Activated CD4-positive, alpha-beta T cell treated with anti-CD3 and anti-CD28 coated beads for 1 hour (primary cell): ENCODE measurements at places on chromosomes 16 and 17.
A peak's percentile ranks its signal among the peaks of the same experiment; 100 is the strongest.

- DNase-seq, result peak; percentile 53
Observed at GRCh38 chr17:49861150-49861884, 13.4 kb upstream of the TAC4 start.

GRCh38 chr16:2039274-2040031, 8.2 kb downstream of the NTHL1 start:
- DNase-seq, result no peak

GRCh38 chr16:66254751-66255150, 111.7 kb upstream of the CDH5 start:
- no peak for DNase-seq

GRCh38 chr17:58358408-58359172, 6.6 kb upstream of the SUPT4H1 start:
- no peak for DNase-seq

GRCh38 chr16:24652803-24653202, 76.6 kb upstream of the TNRC6A start:
- DNase-seq, result no peak

DNA sequence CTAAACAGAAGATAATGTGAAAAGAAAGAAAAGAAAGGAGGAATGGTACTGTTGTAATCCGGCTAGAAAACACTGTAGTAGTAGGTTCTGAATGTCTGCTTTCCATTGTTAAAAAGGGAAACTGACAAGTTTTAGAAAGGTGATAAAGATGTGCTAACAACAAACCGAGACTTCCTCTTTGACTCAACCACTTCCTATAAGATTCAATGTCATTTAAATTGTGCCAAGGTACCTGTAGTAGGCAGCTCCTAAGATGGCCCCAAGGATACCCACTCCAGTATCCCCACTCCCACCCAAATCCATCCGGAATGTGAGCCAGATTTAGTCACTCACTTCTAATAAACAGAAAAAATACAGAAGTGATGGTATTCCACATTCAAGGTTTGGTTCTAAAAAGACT, 31.2 kb downstream of the XYLT1 start:
- DNase-seq, result no peak

DNA sequence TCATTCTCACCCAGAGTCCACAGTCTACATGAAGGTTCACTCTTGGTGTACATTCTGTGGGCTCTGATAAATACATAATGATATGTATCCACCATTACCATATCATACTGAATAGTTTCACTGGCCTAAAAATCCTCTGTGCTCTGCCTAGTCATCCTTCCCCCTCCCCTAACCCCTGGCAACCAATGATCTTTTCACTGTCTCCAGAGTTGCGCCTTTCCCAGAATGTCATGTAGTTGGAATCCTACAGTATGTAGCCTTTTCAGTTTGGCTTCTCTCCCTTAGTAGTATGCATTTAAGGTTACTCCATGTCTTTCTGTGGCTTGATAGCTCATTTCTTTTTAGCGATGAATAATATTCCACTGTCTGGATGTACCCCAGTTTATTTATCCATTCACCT, 101.3 kb downstream of the NOG start:
- no peak for DNase-seq

GRCh38 chr16:66168777-66169176, 197.7 kb upstream of the CDH5 start:
- DNase-seq, result no peak

DNA sequence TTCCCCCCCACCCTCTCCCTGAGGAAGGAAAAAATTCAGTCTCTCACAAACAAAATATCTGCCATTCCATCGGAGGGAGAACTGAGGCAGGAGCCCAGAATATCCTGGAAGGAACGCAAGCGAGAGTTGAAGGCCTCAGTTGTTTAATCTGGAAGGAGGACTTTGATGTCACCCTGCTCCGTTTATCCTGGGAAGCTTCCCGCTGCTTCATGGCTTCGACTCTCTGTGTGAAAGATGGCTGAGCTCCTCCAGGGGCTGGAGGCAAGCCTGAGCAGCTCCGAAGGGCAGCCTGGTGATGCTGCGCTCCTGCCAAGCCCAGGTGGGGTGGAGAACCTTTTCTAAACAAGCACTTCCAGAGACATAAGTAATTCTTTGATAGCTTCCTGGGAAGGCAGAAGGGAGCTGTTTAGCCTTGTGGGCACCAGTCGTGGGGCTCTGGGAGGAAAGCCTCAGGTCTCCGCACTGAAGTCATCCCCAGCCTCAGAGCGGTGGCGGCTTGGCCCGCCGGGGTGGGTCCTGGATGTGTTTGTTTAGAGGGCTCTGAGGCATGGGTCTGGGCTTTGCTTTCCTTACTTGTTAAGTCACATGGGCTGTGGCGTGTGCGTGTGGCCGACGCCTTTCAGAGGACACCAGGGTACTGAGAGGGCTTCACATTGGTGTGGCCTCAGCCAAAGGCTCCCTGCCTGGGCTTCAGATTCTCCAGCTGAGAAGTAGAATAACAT, 7.9 kb downstream of the NKD1 start:
- no peak for DNase-seq

DNA sequence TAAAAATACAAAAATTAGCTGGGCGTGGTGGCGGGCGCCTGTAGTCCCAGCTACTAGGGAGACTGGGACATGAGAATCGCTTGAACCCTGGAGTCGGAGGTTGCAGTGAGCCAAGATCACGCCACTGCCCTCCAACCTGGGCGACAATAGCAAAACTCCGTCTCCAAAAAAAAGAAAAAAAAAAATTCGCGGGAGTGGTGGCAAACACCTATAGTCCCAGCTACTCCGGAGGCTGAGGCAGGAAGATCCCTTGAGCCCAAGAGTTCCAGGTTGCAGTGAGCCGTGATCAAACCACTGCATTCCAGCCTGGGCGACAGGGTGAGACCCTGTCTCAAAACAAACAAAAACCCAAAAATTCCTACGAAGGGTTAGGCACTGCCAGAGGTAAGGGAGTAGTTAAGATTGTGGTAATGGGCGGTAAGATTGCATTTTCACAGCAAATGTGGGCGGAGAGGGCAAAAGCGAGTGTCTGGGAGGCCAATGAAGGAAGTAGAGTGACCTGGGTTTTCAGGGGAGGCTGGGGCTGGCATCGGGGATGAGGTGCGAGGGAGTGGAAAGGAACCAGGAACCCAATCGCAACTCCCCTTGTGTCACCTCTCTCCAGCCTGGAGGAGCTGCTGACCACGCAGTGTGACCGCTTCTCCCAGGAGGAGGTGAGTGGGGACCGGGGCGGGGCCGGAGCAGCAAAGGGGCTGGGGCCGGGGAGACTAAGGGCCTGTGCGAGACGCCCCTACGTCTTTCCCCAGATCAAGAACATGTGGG, 2.6 kb downstream of the MYL11 start:
- DNase-seq, result no peak

- DNase-seq, result no peak
Observed at GRCh38 chr17:67126983-67127382, 82.6 kb downstream of the CACNG1 start.

- DNase-seq, result no peak
Observed at GRCh38 chr16:87040169-87041117, 276.7 kb downstream of the C16orf95 start.

DNA sequence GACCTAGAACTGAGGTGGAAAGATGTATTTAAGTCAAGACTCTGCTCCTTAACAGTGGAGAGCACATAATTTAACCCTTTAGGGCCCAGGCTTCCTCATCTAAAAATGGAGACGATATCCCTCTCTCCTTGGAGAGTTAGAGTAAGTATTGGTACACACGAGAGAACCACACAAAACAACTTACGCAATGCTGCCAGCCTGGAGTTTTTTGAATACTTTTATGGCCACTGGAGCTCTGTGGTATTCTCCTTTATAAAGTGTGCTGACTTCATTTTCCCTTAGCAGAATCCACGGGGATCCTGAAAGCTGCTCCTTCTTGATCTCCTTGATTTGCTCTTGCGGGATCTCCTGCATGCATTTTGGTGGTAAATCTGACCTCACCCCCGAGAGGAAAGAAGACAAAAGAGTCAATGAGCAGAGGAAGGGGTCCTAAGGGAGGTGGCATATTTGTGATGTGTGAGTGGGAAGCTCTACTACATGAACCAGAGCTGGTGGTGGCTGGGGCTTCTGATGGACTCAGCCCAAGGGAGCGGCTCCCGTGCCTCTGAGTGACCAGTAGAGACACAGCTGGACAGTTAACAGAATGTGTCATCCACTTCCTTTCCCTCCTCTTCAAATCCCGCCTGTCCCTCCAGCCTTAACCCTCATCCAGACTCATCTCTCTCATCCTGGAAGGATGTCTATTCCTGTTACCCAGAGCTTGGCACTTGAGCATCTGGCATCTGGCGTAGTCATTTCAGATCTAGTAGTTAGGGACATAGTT, 9.4 kb downstream of the MLKL start:
- DNase-seq, result no peak

DNA sequence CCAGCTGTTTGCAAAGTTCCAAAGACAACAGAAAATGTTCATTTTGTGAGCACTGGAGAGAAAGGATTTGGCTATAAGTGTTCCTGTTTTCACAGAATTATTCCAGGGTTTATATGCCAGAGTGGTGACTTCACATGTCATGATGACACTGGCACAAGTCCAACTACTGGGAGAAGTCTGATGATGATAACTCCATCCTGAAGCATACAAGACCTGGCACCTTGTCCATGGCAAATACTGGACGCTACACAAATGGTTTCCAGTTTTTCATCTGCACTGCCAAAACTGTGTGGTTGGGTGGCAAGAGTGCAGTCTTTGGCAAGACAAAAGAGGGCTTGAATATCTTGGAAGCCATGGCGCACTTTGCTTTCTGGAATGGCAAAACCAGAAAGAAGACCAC, 385.0 kb downstream of the CDH11 start:
- no peak for DNase-seq

DNA sequence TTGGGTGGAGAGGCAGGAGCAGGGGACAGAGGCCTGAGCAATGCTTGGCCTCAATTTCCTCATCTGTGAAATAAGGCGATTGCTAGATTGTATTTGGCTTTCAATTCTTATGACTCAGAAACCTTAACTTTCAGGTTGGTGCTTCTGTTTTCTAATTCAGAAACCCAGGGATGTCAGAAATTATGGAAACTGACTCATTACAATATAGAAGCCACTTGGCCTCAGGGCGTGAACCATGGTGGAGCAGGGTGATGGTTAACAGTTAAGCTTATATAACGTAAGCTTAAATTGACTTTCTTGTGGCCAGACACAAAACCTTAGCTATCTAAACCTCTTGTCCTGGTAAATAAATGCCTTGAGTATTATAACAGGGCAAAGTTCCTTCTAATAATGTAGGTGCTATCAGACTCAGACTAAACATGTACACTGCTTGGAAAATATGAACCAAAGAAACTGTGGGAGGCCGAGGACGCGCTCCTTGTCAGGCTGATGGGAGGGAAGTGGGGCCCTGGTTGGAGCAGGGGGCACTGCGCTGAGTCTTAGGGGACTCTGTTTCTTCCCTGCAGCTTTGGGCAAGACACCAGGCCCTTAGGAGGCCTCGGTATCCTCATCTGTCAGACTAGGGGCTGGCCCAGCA, 17.1 kb upstream of the SREBF1 start:
- DNase-seq, result no peak

- DNase-seq, result peak; percentile 50
Observed at GRCh38 chr16:81616321-81617020, 162.6 kb upstream of the PLCG2 start.

DNA sequence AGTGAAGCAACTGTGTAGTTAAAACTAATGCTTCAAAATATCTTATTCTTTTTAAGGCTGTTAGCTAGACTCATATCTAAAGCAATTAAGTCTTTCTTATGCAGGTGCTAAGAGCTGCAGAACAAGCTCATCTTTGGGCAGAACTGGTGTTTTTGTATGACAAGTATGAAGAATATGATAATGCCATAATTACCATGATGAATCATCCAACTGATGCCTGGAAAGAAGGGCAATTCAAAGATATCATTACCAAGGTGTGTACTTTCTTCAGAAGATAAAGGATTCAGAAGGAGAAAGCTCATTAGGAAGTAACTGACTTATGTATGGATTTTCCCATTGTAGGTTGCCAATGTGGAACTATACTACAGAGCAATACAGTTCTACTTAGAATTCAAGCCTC, 23.9 kb downstream of the PTRH2 start:
- DNase-seq, result no peak

- DNase-seq, result no peak
Observed at GRCh38 chr16:85357323-85357722, 245.1 kb upstream of the CIBAR2 start.

GRCh38 chr16:87652799-87653198, 50.5 kb downstream of the JPH3 start:
- no peak for DNase-seq

GRCh38 chr17:69593351-69593715, 178.8 kb downstream of the MAP2K6 start:
- no peak for DNase-seq

DNA sequence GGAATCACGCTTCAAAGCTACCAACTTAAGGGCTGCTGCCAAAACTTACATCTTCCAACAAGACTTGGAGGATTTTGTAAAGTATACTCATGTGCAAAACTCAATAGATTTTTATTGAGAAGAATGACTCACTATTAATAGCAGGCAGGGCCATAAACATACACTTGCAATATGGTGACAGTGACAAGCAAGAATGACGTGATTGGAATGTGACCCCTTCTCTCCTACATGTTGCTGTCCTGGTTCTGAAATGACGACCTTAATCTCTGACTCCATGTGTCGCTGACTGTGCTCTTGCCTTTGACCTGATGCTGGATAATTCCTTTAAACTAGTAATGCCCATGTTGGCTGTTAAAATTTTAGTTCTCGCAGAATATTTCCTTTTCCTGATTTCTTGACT, 174.5 kb downstream of the PARN start:
- no peak for DNase-seq

- DNase-seq, result no peak
Observed at GRCh38 chr16:1913327-1914083, 4.7 kb downstream of the HS3ST6 start.

- peak; percentile 27 for DNase-seq
Observed at GRCh38 chr17:17749921-17750320, 68.7 kb downstream of the RAI1 start.

DNA sequence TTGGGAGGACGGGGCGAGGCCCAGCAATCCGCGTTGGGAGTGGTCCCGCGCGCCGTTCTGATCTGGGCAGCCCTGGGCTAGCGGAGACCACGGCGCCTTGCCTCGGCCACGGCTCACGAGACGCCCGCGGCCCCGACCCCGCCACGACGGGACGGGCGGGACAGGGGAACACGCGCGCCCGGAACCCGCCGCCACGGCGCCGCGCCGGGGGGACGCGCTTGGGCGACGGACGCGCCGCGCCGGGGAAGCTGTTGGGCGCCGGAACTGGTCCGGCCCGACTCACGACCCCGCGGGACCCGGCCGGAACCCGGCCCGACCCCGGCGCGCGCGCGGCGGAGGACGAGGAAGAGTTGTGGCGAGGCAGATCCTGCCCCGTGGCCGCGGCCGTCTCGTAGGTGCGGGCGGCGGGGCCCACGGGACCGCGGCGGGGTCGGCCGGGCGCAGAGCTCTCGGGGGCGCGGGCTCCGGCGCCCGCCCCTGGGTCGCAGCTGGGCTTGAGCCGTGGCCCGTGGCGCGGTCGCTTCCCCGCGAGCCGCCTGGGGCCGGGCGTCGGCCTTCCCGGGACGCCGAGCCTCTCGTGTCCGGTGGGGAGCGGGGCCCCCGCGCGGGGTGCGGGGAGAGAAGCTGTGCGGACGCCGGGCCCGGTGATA, at the start of gene ACSF3:
Gene ACSF3 (plus strand): TSS at position 251 of the 650 bp plus-strand sequence. CDS start 6,830 bp downstream, outside the sequence.
- DNase-seq, result peak; percentile 50
